ENCODE measurements at places on chromosomes 16 and 17.

DNA sequence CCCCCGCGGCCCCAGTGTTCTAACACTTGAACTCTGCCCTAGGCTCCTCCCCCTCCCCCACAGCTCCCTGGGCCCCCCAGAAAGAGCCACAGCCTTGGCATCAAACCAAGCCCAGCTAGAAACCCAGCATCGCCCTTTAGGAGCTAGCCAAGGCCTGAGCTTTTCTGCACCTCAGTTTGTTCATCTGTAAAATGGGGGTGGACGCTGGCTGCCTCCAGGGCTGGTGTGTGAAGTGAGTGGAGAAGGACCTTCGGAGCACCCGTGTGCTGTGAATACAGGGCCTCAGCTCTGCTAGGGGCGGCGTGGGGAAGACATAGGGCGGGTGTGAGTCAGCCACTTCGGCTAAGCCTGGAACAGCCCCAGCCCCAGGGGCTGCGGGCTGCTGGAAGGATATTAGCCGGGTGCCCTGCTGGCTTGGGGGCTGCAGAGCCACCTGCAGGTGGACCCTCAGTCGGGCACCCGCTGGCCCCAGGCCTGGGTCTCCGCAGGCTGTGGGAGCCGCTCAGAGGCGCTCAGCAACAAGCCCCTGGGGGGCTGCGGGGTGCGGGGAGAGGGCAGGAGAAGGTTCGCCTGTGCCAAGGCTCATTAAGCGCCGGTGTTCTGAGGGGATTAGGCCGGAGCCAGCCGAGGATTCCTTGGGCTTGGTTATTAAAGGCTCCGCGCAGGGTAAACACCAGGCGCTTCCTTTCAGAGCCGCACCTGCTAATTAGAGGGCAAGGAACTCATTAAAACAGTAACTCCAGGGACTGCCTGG lies 217.0 kb upstream of the CIBAR2 start:
- no peak for DNase-seq

- DNase-seq = no peak
These were observed 6.7 kb downstream of the STX1B start for GRCh38 chr16:31003744-31004143.

- DNase-seq = no peak
These were observed 5.3 kb downstream of the PRR15L start for GRCh38 chr17:47952171-47953021.

- no peak for DNase-seq
These were observed 478.8 kb upstream of the CDH11 start for GRCh38 chr16:65600629-65601028.

DNA sequence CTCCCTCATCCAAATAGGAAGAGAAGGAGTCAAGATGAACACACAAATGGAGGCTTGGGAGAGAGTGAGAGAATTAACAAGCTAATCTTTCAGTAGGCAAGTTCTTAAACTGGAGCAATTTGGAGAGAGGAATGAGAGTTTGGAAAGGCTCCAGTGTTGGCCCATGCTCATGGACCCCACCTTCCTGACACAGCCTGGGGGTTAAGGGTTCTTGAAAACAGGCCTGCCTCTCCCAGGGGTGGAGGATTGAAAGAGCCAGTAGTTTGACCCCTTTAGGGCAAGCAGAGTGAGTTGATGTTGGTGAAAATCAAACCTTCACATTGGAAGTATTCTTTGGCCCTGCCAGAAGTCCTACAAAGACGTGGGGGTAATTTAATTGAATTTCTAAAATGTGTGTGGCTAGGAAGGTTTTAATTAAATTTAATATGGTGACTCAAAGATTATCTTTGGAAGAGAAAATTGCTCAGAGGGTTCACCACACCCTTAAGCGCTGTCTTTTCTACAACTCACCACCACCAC lies 5.8 kb downstream of the HOXB3 start:
- no peak for DNase-seq

DNA sequence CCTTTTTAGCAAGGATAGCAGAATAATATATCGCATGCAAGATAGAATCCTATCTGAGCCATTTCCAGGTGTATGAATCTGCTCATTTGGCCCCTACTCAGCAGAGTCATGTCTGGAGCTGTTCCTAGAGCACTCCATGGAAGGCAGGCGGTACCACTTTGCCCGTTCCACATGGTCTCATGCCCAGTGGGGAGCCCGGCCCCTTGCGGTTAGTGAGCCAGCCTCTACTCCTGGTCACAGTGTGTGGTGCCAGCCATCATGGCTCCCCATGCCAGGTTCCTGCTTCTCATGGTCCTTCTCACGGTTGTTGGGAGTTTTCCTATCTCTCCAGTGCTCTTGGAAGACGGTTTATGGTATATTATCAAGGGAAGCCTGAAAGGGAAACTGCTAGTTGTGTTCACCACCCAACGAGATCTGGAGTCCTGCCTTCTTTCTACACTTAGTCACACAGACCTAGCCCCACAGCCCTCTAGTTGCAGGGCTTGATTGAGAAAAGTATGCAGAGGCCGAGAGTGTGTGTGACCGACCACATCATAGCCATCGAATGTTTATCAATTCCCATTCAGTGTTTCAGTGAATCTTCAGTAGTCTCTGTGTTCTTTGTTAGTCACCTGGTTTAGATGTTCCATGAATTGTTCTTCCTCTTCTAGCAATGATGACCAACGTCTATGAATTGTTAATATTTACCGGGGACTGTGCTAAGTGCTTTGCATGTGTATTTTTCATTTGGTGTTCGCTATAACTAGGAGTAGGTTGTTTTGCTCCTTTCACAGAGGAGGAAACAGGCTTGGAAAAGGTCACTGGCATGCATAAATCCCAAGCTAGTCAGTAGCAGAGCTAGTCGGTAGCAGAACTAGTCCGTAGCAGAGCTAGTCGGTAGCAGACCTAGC lies 9.6 kb downstream of the JPT2 start:
- DNase-seq = no peak

All from CD4-positive, alpha-beta T cell treated with Interleukin-15 for 4 hours (primary cell).